GM20000 (cell line): ENCODE measurements at places on chromosomes 1 and 21.

- peak; percentile 80 for DNase-seq
Observed at GRCh38 chr1:229856009-229856650, 210.9 kb upstream of the GALNT2 start.

DNA sequence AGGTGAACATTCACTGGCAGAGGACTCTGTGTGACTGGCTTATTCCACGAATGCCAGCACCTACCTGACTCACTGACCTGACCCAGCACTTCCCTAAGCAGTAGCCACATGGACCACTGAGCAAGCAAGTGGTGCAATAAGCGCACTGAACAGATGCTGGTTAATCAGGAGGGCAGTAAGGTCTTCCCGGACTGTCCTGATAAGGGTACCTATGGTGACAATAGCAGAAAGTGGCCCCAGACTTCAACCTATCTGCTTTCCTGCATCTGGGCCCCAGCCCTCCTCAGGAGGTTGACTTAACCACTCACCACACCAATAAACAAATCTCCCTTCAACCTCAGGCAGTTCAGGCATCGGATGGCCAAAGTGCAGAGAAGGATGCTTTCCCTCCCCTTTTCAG lies 65.7 kb downstream of the SETD4 start:
- DNase-seq: no peak

DNA sequence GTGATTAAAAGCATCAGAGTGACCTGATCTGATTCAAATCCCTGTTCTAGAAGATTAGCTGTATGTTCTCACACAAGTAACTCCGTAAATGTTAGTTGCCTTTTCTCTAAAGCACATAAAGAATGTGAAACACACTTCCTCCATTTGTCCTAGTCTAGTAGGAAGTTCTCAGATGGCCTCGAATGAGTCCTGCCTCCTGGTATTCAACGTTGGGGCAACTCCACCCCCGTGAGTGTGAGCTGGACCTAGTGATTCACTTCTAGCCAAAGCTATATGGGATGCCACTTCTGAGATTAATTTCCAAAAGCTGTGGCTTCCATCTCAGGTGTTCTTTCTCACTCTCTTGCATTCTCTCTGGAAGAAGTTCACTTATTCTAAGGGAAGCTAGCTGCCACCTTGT lies 267.6 kb downstream of the GPATCH2 start:
- DNase-seq: no peak

GRCh38 chr1:108897865-108898720 lies 21.3 kb downstream of the GPSM2 start:
- peak; percentile 45 for DNase-seq
